Lung microvascular endothelial cell (primary cell): ENCODE measurements at places on chromosomes 1 and 21.

- no peak for DNase-seq
These were observed 7.0 kb downstream of the INSRR start for GRCh38 chr1:156851779-156852417.

- DNase-seq, result no peak
These were observed 165.6 kb downstream of the PHTF1 start for GRCh38 chr1:113593550-113594297.

GRCh38 chr1:232932486-232933425, 17.7 kb upstream of the NTPCR start:
- no peak for DNase-seq

- no peak for DNase-seq
These were observed 39.5 kb upstream of the DIPK1A start for GRCh38 chr1:93000751-93001175.

GRCh38 chr1:247494767-247495166, 36.9 kb upstream of the OR2B11 start:
- no peak for DNase-seq

- no peak for DNase-seq
These were observed 13.6 kb upstream of the OTUD7B start for GRCh38 chr1:150024156-150024555.

DNA sequence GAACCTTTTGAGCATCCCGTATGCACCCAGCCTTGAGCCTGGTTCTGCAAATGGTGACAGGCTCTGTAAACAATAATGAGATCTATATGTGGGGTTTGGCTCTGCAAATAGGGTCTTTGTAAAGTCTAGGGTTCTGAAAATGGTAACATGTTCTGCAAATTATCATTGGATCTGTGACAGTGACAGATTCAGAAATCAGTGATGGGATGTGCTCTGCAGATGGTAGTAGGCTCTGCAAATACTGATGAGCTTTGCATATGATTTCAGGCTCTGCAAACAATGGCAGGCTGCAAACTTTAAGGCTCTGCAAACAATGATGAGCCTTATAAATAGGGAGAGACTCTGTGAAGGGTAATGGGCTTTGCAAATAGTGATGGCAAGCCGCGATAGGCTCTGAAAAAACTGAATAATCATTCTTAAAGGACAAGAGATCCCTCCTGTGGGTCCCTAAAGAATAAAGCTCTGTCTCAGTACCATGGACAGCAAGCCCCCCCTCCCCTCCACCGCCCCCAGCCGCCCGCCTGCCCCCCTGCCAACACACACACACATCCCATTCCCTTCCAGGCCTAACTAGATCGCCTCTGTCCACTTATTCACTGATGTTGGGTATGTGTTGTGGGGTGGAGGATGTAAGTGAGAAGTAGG, 17.7 kb upstream of the DMBX1 start:
- no peak for DNase-seq

GRCh38 chr21:17795146-17796036, 23.8 kb downstream of the C21orf91 start:
- DNase-seq, result no peak

- DNase-seq, result peak; percentile 54
These were observed 6.4 kb downstream of the SELENON start for GRCh38 chr1:25806418-25806817.
